ENCODE measurements at places on chromosomes 1 and 21.
A peak's percentile ranks its signal among the peaks of the same experiment; 100 is the strongest.

DNA sequence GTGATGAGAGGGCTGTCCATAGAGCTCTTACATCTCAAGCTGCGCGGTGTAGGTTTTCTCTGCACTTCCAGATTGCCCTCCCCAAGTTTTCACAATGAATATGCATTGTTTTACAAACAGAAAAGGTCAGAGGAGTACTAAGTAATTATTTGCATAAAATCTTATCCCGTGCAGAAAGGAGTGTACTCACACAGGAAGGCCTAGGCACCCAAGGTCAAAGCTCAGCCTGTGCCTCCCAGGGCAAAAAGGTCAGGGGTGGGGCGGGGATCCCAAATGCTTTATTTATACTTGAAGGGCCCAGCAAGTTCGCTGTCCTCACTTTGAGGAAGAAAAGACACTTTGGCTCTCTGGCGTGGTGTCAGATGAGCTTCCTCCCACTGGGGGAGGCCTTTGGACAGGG is 10.3 kb upstream of the KCNE1 start:
- DNase-seq, result no peak

- DNase-seq, result no peak
These were observed 13.6 kb downstream of the PCNX2 start for GRCh38 chr1:233281711-233282581.

GRCh38 chr1:238396140-238396539 is 505.4 kb upstream of the ZP4 start:
- DNase-seq, result peak; percentile 42

- peak; percentile 51 for DNase-seq
These were observed 51.5 kb upstream of the TNFSF4 start for GRCh38 chr1:173258479-173259264.

Data from adipocyte (in vitro differentiated cells).